ENCODE measurements at places on chromosomes 1 and 21.

DNA sequence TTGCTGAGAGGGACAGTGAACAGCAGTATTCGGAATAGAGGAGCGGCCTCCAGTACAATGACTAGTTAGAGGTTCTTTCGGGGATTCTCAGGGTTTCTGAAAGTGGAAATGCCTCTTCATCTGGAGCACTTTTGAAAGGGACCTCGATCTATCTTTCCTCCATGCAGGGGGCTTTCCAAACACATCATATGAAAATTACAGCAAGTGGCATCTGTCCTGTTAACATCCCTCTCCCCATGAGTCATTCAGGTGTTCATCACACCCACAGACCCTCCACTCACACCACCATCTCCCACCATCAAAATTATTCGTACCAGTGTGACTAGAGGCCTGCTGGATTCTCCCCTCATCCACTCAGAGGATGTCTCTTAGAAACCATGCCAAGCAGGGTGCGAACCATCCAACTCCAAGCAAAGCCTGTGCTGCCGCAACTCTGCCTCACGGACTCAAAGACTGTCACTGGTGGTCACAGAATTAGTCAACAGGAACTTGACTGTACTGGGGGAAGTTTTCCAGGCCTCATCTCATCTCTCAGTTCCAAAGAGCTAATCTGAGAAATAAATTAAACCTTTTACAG lies 211.1 kb downstream of the MRPL39 start:
- DNase-seq: peak; percentile 21

- DNase-seq: no peak
These were observed 433.0 kb downstream of the PTPRU start for GRCh38 chr1:29669158-29669871.

DNA sequence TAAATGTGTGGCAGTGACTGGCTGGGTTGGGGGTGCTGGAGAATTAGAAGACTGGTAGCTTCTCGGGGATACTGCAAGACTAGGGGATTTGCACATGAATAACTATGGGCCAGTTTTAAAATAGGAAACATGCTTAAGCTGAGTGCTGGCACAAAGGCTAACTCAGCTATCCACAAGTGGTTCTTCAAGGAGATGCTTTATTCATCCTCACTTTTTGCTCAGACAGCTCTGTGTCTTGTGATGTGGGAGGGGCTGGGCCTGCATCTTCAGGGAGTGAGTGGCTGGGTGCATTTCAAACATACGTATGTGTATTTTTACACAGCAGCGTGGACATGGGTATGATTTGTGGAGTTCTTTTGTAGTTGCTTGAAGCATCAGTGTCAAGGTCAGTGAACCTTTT lies 2.3 kb downstream of the COQ8A start:
- no peak for DNase-seq

DNA sequence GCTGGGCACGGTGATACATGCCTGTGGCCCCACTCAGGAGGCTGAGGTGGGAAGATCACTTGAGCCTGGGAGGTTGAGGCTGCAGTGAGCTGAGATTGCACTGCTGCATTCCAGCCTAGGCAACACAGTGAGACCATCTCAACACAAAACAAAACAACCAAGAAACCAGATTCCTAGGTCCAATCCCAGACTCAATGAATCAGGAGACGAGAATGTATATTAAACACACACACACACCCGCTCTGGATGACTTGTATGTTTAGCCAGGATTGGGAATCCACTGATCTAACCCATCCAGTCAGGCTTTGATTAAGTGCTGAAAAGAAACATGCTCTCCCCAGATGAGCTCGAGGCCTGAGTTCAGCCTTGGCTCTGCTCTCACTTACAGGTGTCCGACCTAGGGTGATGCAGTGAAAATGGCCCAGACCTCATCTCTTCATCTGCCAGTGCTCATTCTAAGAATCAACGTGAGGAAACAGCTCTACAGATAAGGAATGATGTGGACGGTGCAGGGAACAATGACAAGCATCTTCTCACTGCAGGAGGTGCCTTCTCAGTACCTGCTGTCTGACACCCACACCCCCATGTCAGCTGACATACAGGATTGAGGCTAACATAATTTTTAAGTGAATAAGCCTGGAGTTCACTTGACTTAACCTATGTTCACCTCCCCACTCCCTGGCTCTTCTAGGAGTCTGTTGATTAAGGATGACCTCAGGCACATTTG lies 15.3 kb upstream of the SRSF4 start:
- DNase-seq: no peak

DNA sequence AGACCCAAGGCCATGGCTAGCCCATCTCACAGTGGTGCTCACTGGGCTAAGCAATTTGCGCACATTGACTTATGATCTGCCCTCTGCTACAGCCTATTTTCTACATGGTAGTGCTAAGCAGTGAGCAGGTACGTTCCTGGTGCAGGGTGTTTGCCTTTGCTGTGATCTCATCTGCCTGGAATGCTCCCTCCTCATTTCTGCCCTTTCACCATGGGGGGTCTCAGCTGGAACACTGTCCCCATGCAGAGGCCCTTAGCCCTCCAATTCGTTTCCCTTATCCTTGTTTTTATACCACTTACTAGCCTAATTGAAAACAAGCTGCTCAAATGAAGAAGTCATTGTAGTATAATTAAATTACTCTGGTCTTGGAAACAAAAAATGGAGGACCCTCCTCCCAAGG lies 2.0 kb upstream of the B3GALT5 start:
- no peak for DNase-seq

GRCh38 chr1:3948344-3948743 lies 48.3 kb upstream of the C1orf174 start:
- DNase-seq: no peak

DNA sequence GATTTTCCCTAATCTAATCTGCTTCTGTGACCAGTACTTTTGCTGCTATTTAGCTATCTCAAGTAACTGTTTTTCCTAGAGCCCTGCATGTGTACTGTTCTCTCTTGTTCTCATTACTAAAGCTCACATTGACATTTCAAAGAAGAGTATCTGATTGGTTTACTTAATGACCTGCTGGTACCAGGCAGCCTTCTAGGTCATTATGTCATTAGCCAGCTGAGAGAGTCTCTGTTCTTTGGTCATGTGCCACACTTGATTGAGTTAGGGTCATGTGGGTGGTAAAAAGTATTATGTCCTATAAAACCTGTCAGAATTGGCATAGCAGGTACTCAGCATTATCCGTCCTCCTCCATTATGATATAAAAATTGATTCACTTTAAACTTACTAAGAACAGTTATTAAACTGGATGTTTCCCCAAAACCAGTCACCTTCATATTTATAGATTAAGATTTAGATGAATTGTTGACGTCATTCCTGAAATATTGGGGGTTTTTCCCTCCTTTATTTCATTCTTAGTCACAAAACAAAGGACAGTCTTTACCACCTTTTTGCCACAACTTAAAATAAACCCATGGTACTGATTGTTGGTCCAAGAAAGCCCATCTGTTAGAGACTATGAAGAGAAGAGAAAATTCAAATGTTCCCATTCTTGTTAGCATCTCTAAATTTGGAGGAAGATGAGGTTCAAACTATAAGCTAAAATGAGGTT lies 22.2 kb downstream of the FNDC5 start:
- no peak for DNase-seq

GRCh38 chr21:14572204-14572780 lies 26.2 kb upstream of the SAMSN1 start:
- DNase-seq: no peak

GRCh38 chr1:153818876-153819275 lies 43.7 kb downstream of the SLC27A3 start:
- DNase-seq: no peak

- DNase-seq: no peak
These were observed 40.9 kb downstream of the CAPZB start for GRCh38 chr1:19444296-19445021.

- DNase-seq: no peak
These were observed 14.7 kb upstream of the FUCA1 start for GRCh38 chr1:23882746-23883145.

DNA sequence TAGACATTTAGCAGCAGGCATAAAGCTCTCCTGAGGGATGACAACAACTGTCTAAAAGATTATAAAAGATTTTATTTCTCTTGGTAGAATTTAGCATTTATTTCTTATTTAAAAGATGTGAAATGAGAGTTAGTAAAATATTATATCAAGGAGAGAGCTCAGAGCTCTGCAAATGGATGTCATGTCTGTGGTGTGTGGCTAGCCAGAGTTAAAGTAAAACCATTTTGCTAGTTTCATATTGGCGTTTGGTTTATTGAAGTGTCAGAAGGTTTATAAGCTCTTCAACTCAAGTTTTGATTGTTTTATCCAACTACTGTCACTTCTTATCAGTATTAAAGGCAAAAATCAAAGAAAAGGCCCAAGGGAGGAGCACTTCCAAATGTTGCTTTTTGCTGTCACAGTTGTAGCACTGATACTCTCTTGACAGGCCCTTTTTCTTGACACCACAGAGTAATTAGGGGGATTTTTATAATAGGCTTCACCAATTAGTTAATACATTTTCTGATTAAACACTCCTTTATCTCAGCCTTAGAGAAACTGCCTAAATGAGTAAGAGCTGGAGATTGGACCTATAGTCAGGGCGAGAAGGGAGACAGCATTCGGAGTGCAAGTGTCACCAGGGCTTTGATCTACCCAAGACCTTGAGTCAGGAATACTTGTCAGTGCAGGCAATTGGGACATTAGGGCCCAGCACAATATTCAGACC lies 233.9 kb downstream of the PTBP2 start:
- DNase-seq: no peak

DNA sequence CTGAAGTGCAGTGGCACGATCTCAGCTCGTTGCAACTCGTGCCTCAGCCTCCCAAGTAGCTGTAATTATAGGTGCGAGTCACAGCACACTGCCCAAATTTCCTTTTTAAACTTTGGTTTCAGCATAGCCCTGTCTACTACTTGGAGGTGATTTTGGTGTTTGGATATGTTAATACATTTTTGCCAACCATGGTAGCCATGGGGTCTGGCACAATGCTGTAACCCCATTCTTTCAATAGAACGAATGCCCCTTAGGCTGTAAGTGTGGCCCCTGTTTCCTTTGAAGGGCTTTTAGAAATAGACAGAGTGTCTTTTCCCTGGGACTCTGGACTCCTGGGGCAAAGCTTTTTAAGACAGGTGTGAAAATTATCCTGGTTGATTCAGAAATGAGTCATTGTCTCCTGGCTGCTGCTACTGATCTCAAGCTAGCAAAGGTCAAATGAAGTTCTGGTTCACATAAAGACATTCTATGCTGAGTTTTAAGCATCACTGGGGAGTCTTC lies 141.1 kb upstream of the RUNX1 start:
- no peak for DNase-seq

DNA sequence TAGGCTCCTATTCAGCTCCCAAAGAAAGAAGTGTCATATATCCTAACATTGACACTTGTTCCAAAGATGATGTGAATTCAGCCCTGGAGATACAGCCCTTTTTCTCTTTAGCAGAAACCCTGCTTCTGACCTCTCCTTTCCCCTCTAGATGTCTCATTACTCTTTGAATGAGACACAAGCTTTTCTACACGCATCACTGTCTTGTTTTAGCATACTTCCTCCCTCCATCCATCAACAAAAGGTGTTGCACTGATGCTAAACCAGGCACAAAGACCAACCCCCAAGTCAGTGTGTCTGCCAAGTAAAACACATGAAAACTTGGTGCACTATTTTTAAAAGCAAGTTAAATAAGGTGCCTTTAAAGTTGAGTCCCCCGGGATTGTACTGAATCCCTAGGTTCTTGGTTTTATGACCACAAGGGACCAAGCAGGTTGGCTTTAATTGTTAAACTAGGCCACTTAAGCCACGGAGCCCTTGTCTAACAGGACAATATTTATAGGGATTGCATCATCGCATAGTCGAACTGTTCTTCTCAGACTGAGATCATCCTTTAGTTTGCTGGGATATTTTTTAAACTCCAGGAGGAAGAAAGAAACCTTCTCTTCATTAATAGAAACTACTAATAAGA lies 101.0 kb upstream of the GUCA2B start:
- no peak for DNase-seq

DNA sequence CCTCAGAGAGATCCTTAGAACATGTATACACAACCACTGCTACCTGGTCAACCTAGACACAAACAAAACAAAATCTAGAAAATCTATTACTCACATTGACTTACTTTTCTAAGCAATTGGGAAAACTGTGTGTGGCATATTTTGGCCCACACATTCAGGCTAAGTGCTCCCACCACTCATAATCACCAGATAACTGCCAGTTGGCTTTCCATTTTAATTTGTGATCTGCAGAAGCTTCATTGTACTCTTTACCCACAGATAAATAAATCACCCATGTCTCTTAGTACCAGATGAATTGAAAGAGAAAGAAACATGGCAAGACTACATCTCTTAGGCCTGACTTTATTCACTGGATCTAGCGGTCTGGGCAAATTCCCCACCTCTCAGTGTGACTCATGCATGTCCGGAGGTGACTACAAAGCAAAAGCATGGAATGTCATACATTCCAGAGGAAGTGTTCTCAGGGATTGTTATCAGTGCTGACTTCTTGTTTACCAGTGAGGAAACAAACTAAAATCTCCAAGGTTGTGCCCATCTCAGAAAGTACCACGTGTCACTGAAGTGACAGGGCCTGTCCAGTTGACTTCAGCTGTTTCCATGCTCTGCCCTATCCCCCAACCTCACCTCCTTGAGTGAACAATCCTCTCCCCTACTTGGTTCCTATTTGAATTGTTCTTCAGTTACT lies 52.4 kb upstream of the BCL10 start:
- no peak for DNase-seq

DNA sequence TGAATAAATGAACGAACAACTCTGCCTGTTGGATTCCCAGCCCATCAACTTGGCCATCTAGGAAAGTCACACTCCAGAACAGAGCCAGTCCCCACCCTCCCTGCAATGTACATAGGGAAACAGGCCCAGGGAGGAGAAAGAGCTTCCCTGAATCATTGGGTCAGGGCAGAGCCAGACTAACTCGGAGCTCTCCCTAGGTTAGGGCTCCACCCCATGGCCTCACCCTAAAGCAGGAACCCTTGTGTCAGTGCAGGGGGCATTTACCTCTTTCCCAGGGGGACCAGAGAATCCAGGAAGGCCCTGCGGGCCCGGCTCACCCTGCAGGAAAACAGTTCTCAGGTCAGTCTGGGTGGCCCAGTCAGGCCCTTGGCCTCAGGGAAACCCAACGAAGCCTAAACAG lies 11.6 kb downstream of the COL9A2 start:
- no peak for DNase-seq

- no peak for DNase-seq
These were observed 87.3 kb upstream of the SMYD2 start for GRCh38 chr1:214193691-214194090.

GRCh38 chr1:41515131-41515678 lies 30.7 kb upstream of the EDN2 start:
- DNase-seq: no peak

- no peak for DNase-seq
These were observed 2.7 kb downstream of the THBS3 start for GRCh38 chr1:155205035-155205434.

GRCh38 chr1:27634985-27635367 lies at the start of gene FGR:
FGR (minus strand) TSS chr1:27635185; CDS start chr1:27623916, 11,269 bp downstream.
- no peak for DNase-seq

GRCh38 chr1:161037661-161038522 lies 872 bp downstream of the TSTD1 start:
- DNase-seq: no peak
